ENCODE measurements at places on chromosomes 13 and 19.

GRCh38 chr19:17246681-17247425, 1.1 kb upstream of the NR2F6 start:
- no peak for DNase-seq

- DNase-seq = no peak
Observed at GRCh38 chr13:36813225-36813624, 5.8 kb upstream of the RFXAP start.

GRCh38 chr13:35293579-35294226, 182.8 kb downstream of the MAB21L1 start:
- no peak for DNase-seq

- DNase-seq = no peak
Observed at GRCh38 chr19:45419396-45419795, 4.3 kb downstream of the ERCC1 start.

DNA sequence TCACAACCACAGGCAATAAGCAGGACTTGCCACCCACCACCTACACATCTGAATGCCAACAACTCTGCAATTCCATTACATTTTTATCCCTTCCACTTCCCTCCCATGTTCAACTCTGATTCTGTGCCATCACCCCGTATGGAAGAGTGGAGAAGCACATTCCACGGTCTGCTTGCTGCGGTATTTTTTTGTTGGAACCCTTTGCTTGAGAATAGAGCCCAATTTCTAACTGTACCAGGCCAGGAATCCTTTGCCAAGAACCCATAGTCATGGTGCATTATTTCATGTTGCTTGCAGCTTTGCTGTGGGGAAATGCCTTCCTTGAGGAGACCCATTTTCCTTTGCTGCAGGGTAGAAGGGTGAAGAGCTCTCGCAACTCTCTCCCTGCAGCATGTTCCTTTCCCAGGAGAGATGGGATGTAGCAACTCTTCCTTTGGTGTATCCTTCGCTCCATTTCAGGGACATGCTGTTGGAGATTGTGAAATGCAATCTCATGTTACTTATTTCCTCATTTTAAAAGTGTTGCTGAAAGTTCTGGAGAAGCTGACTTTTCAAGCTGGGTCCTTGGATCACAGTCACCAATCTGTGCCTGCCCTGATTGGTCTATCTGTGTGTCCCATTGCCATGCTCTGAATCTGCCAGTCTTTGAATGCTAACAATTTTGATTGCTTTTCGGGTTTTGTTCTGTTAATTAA, 69.8 kb upstream of the STARD13 start:
- no peak for DNase-seq

- no peak for DNase-seq
Observed at GRCh38 chr13:73090116-73090822, 31.5 kb downstream of the KLF5 start.

GRCh38 chr13:74115133-74115532, 19.1 kb downstream of the KLF12 start:
- DNase-seq = no peak

GRCh38 chr13:101579281-101579802, 126.9 kb downstream of the ITGBL1 start:
- DNase-seq = no peak

DNA sequence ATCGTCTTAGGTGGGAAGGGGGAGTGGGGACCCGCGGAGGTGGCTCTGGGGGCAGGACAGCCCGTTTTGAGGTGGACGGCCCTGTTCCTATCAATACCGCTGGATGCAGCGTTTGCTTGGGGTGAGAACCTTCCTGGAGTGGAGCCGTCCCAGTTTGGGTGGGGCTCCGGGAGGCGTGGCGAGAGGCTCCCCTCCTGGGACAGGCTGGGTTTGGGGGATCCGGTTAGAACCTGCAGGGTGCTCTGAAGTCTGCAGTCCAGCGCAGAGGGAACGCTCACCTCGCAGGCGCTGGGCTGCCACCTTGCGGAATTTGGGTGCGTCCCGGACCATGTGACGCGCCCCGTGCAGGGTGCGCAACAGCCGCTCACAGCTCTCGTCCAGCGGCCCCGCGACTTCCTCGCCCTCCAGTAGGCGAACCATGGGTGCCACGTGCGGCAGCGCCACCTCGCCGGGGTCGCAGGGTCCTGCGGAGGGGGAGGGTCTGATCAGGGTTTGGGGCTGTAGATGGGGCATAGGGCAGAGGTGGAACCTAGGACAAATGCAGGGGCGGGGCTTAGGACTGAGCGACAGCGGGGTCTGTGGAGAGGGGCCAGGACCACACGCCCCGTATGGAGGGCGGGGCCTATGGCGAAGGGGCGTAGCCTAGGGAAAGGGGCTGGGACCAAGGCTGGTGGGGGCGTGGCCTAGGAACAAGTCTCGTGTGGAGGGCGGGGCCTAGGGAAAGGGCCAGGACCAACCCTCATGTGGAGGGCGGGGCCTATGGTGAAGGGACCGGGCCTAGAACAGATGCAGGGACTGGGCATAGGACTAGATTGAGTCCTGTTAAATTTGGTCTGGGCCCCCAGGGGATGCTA, 13.8 kb downstream of the SH2D3A start:
- DNase-seq = peak; percentile 55

Data from stimulated activated CD4-positive, alpha-beta T cell treated with anti-CD3 and anti-CD28 coated beads, Interleukin-15, amount 100 ng/mL, for 1 hour (primary cell).